T-helper 2 cell (primary cell): ENCODE measurements at places on chromosomes 16 and 17.

DNA sequence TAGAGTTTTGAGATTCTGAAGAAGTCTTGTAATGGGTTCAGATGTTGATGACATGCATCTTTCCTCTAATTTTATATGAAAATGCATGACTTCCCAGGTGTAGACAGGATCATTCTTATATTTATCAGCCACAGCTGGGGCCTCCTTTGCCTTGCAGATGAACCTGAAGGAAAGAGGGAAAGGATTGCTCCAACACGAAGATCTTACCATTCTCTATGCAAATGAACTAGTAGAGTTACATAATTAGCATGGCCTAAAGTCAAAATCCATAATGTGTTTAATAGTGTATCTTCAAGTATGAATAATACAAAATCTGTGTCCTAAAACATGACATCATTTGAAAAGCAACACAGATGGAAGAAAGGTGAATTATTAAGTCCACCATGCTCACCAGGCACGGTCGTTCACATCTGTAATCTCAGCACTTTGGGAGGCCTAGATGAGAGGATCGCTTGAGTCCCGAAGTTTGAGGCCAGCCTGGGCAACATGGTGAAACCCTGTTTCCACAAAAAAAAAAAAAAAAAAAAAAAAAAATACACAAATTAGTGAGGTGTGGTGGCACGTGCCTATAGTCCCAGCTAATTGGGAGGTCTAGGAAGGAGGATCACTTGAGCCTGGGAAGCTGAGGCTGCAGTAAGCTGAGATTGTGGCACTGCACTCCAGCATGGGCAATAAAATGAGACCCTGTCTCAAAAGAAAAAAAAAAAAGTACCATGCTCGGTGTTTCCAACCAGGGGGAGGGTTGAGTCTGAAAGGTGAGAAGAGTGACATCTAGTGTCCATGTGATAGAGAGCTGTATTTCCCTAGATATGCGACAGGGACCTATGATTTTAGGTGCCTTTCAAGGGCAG lies 6.3 kb downstream of the VWA3A start:
- DNase-seq = peak; percentile 12

GRCh38 chr17:37197336-37197735 lies 178.4 kb upstream of the C17orf78 start:
- DNase-seq = no peak

DNA sequence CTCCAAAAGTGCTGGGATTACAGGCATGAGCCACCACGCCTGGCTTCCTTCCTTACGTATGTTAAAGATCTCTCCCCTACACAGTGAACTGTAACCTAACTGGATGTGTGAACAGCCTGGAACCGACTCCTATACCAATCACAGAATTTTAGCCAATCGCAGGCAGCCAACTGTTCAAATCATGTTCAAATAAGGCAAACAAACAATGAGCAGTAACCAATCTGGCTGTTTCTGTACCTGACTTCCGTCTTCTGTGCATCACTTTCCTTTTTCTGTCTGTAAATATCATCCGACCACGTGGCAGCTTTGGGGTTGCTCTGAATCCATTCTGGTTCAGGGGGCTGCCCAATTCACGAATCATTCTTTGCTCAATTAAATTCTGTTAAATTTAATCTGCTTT lies 27.5 kb downstream of the TEKT5 start:
- no peak for DNase-seq

- no peak for DNase-seq
Observed at GRCh38 chr17:75317671-75318070, 28.4 kb upstream of the SLC25A19 start.

DNA sequence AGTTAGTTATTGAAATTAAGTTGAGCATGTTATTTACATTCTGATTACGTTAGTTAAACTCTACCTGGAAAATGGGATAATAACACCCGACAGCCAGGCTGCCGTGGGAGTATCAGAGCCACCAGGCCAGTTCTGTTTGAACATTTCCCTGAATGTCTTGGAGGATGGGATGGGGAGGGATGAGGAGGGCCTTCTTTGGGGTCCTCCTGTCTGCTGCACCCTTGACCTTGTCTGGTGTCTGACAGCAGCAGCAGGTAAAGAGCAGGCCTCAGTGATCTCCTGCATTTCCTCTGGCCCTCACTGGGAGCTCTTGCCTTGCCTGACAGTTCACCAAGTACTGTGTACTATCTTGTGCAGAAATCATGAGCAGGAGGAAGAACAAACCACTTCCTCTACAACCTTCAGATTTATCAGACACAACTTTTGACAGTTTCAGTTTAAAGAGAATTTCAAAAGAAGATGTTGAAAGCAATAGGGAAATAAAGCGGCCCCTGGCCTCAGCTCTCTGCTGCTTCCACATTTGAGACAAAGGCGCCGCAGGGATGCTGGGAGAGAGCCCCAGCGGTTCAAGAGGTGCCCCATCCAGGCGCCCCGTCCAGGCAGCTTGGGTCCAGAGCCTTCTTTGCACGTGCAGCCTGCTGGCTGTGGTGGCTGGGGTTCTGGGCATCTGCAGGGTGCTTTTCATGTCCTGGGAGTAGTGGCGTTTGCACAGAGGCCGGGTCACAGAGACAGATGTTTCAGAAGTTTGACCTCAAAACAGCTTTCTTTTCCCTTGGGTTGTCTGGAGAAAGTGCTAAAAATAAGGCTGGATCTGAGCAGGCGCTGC lies 25.3 kb downstream of the CMIP start:
- DNase-seq = peak; percentile 93

- DNase-seq = peak; percentile 61
Observed at GRCh38 chr16:67278773-67279295, 498 bp upstream of the PLEKHG4 start.

- no peak for DNase-seq
Observed at GRCh38 chr16:89491238-89491869, 993 bp upstream of the ANKRD11 start.

DNA sequence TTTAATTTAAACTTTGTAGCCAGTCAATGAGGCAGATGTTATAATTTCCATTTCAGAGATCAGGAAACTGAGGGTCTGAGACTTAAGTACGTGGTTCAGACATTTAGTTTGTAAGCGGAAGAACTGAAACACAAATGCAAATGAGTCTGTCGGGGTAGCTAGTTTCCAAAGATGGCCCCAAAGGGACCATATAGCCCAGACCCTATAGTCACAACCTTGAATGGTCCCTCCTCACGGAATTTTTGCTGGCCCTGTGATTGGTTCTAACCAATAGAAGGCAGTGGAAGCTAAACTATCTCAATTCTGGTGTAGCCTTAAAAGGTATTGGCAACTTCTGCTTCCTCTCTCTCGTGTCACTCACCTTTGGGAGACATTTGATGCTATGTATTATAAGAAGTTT lies 7.5 kb upstream of the BCO1 start:
- no peak for DNase-seq

- DNase-seq = no peak
Observed at GRCh38 chr16:52563767-52564611, 17.0 kb upstream of the TOX3 start.

- DNase-seq = no peak
Observed at GRCh38 chr17:48122665-48123045, 15.1 kb downstream of the SNX11 start.

GRCh38 chr17:83004791-83005380 lies 74.5 kb upstream of the METRNL start:
- no peak for DNase-seq

DNA sequence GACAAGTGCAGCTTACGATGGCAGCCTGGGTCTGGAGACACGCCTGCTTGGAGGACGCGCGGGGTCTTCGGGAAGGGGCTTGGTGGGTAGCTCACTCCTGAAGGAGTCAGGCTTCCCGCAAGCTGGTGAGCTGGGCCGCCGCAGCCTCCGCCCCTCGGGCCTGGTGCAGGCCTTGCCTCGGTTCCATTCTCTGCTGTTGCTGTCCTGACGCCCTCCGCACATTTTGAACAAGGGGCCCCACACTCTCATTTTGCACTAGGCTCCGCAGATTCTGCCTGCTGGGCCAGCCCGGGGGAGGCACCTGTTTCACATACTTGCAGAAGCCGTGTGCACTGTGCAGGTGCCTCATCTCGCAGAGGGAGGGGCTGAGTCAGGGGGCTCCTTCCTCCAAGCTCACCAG lies 31.9 kb upstream of the CBX4 start:
- no peak for DNase-seq

- DNase-seq = no peak
Observed at GRCh38 chr17:30344283-30345088, 10.6 kb upstream of the TMIGD1 start.

DNA sequence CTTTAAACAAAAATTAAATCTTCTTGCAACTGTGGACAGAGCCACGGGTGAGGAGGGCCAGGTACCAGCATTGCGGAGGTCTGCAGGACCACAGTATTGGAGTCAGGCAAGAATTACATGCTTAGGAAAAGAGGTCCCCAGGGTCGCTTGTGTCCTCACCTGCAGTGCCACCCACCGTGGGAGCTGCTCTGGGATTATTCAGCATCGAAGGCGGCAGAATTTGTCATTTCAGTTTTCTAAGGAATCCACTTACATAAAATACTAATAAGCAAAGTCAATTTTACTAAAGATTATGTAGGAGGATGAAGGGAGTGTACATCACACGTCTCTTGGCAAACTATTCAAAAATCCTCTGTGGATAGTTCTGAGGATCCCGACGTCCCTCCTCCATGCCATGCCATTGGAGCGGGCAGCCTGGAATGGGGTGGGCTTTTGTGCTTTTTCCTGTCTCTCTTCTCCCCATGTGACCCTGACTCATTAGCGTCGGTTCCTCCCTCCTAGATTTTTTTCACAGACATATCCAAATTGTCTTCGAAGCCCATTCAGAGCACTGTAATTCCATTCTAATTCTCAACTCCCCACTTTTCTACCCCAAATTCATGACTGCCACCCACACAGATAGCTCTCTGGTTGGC lies 3.0 kb upstream of the PIK3R6 start:
- no peak for DNase-seq
